Effector CD4-positive, alpha-beta T cell (primary cell): ENCODE measurements at places on chromosomes 6 and 20.
A peak's percentile ranks its signal among the peaks of the same experiment; 100 is the strongest.

- DNase-seq = no peak
Observed at GRCh38 chr6:138004430-138005287, 102.6 kb downstream of the PERP start.

- no peak for DNase-seq
Observed at GRCh38 chr6:70166088-70166958, 136.6 kb downstream of the COL9A1 start.

GRCh38 chr6:111803371-111803770 is 69.9 kb downstream of the FYN start:
- DNase-seq = no peak

DNA sequence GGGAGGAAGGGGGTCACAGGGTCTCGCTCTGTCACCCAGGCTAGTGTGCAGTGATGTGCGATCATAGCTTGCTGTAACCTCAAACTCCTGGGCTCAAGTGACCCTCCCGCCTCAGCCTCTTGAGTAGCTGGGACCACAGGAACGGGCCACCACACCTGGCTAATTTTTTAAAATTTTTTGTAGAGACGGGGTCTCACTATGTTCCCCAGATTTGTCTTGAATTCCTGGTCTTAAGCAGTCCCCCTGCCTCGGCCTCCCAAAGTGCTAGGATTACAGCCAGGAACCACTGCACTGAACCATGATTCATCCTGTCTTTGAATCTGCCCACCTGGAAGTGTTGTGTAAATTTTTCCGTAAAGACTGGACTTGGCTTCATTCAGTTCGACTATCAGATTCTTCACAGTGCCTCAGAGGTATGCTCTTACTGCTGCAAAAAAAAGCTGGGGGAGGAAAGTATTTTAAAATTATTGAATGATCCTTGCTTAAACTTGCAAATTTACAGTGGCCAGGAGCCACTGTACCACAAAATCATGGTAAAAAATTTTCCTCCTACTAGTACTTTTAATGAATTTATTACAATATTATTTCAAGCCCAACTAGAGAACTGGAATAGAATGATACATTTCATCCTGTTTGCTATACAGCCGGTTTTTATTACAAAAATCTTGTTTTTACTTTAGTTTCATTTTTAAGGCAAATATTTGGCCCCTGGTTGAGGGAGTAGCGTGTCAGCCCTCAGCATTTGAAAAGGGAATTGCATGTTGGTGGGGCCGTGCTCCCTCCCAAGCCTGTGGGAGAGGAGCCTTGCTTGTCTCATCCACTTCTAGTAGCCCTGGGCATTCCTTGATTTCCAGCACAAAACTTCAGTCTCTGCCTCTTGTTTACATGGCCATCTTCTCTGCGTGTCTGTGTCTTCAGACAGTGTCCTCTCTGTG is 202.5 kb upstream of the SGK1 start:
- no peak for DNase-seq

- no peak for DNase-seq
Observed at GRCh38 chr20:38926934-38927616, 858 bp downstream of the FAM83D start.

DNA sequence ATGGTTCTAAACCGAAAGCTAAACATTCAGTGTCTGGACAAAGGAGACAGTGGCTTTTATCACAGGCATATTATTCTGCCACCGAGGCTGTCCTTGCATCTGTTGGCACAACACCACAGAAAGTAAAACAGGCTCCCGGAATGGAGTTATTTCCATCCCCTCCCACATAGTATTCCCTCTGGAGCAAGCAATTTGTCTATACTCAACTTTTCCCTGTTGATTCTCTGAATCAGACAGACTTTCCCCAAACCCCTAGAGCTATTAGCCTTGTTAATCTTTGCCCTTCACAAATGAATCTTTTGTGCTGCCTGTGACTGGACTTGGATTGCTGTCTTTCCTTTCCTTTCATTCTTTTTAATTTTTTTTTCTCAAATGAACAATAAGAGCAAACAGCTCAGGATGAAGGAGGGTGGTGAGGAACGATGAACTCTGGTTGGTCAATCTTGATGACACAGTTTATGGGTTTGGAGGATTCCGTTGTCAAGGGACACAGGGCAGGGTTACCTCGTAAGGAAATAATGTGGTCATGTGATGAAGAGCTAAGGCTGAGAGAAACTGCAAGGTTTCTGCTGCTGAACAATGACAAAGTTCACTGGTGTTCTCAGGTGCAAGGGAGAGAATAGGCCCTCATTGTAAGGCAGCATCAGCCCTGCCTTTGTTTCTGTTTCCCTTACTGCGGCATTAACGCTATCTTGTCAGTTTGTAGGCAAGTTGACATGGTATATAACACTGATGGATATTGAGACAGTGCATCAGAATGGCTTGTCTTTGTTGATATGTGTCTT is 275.0 kb upstream of the BMP2 start:
- no peak for DNase-seq

DNA sequence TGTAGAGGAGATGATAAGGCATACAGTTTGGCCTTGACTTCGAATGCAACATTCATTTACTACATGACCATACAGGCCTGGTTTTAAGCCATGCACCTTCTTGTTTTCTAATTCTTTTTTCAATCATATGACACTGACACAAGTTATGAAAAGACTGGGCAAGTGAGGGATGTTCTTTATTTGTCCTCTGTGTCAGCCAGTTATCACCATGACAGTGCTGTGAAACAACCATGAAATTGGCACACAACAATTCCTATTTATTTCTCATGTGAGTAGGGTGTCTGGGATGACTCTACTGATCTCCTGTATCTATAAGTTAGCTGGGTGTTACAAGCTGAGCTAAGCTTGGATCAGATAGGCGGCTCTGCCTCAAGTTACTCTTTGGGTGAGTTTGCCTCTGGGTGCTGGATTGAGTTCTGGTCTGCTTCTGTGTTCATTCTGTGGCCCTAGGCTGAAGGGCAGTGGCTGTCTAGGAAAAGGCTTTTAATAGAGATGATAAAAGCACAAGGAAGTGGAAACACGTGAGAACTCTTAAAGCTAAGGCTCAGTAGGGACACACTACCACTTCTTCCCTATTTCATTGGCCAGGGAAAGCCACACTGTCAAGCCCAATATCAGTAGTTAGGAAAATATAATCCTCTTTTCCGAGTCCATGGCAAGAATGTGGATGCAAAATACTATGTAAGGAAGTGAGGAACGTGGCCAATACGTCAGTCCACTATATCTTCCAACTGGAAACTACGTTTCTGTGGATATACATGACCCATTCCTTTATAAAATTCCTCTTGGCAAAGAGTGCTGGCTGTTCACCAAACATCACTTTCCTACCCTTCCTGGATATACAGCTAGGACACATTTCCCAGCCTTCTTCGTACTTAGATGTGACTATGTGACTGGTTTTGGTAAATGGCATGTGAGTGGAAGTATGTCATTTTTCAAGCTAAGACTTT is 126.2 kb upstream of the RNF24 start:
- DNase-seq = no peak

DNA sequence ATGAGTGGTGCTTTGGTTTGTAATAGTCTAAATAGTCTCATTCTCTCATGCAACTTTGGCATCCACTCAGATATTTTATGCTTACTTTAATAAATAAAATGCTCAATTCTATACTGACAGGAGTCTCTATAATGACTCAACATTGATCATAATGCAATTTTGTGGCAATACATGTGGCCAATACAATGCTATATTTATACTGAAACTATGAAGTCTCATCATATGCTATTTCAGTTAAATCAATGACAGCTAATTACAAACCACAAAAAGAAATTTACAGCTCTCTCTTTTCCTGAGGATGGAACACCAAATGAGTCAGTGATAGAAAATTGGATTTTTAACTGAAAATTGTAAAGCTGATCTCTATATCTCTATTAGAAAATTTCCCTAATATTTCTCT is 77.1 kb downstream of the WASF1 start:
- no peak for DNase-seq

- DNase-seq = no peak
Observed at GRCh38 chr6:132464538-132465256, 48.2 kb downstream of the STX7 start.

GRCh38 chr6:5302220-5302946 is 41.1 kb downstream of the FARS2 start:
- no peak for DNase-seq

DNA sequence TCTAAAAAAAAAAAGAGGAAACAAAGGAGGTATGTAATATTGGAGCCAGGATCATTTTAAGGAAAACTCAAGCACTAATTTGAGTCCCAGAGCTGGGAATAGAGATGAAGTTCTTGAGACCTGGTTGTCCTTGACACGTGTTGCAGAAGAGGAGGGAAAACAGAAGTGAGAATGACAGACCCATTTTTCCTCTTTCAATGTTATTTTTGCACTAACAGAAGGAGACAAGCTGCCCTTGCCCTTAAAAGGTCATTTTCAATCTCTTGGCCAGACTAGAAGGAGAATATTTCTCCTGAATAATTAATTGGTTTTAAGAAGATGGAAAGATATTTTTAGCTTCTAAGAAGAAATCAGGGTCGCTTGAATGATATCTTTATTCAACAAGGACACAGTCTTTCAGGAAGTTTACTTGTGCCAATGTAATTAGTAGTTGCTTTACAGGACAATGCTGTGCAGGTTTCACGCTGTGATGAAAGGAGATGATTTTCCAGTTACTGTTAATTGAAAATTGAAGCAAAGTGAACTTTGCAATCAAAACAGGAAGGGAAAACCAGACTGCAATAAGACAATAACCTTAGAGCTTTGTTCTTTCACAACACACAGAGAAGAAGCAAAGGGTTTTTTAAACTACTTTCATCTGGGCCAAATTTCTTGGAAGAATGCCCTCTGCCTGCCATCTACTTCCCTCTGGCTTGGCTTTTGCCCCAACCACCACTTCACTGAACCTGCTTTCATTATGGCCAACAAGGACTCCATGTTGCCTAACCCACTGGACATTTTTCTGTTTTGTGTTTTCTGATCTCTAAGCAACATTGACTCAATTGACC is 107.8 kb upstream of the SHLD1 start:
- DNase-seq = no peak

- no peak for DNase-seq
Observed at GRCh38 chr6:27838945-27839625, 73.1 kb downstream of the OR2B2 start.

DNA sequence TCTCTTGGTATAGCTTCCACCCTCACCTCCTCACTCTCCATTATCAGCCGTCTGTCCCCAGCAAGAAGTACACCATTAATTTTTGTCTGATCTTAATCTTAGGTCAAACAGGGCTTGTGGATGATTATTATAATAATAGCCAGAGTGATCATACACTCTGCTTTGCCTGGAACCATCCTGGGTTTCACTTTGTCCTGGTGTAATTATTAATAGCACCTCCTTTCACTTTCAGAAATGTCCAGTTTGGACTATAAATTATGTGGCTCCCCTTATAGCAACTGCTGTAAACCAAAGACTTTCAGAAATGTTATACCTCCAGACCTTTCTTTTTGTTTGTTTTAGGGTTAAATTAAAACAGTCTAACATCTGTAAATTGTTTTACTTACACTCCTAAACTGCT is 951 bp upstream of the TRIM31 start:
- DNase-seq = no peak

DNA sequence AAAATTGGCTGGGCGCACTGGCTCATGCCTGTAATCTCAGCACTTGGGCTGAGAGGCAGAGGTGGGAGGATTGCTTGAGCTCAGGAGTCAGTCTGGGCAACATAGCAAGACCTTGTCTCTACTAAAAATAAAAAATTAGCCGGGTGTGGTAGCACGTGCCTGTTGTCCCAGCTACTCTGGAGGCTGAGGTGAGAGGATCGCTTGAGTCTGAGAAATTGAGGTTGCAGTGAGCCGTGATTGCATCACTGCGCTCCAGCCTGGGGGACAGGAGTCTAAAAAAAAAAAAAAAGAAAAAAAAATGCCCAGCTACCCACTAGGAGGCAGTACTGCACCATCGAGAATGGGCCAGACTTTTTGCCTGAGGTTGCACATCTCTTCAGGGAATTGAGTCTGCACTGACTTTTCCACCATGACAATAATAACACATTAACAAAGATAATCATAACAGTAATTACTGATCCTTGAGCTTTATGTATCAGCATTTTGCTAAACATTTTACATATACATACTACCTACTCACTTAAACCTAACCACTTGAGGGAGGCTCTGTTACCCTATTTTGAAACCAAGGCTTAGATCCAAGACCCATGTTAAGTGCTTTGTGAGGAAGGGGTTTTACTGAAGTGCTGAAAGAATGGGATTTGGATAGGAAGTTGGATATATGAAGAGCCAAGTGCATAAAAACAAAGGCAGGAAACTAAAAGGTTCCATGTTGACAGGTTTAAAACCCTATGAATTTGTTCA is 21.0 kb downstream of the SRSF3 start:
- DNase-seq = peak; percentile 34

- no peak for DNase-seq
Observed at GRCh38 chr20:50415516-50416268, 94.5 kb upstream of the PTPN1 start.

- DNase-seq = no peak
Observed at GRCh38 chr6:79077715-79078074, 359 bp downstream of the PHIP start.

DNA sequence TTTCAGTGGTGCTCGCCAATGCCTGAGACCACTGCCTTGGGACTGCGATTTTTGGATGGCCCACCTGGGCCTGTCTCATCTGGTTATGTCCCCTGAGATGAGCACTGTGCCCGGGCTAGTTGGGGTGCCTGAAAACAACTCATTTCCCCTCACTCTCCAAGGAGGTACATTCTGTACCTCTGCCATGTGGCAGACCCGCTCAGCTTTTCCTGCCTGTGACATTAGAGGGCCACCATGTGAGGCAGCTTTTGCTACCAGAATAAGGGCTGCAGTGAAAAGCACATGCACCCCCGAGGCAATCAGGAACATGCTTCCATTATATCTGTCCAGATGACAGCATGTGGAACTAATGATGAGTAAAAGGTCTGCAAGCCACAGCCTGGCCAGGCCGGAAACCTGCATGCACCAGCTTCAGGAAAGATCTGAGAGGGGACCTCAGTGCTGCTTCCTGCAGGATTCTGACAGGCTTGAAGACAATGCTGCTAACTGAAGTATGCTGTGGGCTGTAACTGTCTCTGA is 11.3 kb upstream of the SRSF6 start:
- no peak for DNase-seq

GRCh38 chr6:37324131-37325033 is 29.4 kb upstream of the RNF8 start:
- no peak for DNase-seq

DNA sequence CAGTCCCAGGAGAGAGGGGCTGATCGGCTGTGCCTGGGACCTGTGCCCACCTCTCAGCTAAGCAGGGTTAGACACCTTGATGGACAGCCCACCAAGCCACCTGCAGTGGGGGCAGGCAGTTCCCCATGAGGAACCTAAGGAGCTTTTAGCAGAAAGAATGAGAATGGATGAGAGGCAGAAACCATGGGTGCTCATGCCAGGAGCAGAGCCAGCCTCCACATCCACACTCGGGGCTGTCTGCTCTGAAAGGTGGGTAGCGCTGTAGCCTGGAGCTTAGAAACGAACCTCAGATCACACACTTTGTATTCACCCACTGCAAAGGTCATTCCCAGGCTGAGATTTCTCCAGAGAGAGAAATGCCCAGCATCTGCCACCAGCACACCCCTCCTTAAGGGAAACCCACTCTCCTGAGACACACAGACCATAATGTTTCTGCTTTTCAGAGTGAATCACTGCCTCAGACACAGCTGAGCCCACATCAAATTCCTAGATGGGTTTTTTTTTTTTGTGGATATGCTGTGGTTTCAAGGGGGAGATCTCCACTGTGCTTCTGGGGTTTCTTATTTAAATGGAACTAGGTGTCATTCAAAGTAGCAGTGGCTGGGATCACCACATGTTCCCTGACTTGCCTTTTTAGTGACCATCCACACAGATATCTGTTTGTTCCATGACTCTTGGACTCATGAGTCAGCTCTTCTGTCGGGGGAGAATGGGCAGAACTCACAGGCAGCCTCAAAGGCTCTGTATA is 218.9 kb downstream of the EYA2 start:
- DNase-seq = no peak
